Osteoblast (primary cell): ENCODE measurements at places on chromosomes 4 and X. TPM values are rescaled to one million over a fixed set of nuclear protein-coding genes. Genes with fewer than 3 reads are reported as not detected.

DNA sequence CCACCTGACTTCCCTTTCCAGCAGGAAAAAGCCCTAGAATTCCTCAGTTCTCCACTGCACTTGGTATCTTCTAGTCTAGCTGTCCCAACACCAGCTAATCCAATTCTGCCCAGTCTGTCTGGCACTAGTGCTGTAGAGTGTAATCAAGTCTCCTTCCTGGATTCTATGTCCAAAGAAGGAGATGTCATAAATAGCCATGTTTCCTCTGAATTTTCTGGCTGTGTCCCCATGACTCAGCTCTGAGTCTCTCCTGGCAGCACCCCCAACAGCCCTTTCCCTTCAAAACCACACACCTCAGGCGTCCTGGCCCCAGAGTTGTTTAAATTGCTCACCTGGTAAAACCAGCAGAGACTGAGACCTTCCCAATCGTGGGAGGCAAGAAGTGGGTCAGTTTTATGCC is 197.2 kb downstream of the GRXCR1 start:
- peak; percentile 3 for DNase-seq

DNA sequence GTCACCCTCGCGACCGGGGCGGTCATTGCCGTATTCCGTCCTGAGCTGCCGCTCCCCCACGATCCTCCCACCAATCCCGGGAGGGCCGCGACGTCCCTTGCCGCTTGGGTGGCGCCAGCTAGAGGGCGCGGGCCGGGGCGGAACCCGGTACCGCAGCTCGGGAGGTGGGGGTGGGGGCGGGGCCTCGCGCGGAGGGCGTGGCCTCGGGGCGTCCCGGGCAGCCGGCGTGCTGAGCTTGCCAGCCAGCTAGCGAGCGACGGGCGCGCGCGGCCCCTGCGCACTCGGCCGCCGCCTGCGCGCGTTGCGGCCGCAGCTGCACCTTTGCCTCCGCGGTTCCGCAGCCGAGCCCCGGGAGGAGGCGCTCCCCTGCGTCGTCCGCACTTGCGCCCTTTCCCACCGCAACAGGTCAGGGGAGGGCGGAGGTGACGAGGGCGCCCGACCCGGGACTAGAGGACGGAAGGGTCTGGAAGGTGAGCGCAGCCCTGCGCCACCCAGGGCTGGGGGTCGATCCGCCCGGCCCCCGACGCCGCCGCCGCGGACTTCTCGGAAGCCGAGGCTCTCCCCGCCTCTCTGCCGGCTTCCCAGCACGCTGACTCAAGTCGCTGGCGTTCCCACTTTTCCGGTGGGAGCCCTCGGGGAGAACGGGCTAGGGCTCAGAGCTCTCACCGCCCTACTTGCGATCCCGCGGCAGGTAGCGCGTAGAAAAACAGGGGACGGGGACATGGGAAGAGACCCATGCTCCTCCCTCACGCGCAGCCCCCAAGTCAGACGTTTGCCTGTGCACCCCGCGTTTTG is at the start of gene AFF1:
Gene AFF1 (plus strand): TSS at position 241 of the 795 bp plus-strand sequence. CDS start 13,523 bp downstream, outside the sequence.
- DNase-seq: peak; percentile 97

GRCh38 chrX:22063284-22063683 is 31.2 kb downstream of the PHEX start:
- no peak for DNase-seq

- peak; percentile 19 for DNase-seq
These were observed 9.5 kb downstream of the HHIP start for GRCh38 chr4:144655491-144655890.

DNA sequence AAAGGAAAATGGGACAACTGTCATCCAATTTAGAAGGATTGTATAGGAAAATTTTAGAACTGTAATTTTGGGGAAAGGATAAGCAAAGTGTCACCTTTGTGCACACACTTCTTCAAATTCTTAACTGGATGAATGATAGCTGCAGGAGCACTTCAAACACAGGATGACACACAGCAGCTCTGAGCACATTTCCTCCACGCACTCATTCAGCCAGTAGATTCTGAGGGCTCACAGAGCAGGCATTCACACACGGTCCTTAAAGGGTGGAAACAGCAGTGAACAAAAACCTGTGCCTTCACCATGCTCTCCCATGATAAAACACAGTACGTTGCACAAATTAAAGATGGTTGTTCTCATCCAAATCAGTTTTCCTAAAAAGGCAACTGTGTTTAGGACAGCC is 38.5 kb upstream of the KLF3 start:
- DNase-seq: no peak

DNA sequence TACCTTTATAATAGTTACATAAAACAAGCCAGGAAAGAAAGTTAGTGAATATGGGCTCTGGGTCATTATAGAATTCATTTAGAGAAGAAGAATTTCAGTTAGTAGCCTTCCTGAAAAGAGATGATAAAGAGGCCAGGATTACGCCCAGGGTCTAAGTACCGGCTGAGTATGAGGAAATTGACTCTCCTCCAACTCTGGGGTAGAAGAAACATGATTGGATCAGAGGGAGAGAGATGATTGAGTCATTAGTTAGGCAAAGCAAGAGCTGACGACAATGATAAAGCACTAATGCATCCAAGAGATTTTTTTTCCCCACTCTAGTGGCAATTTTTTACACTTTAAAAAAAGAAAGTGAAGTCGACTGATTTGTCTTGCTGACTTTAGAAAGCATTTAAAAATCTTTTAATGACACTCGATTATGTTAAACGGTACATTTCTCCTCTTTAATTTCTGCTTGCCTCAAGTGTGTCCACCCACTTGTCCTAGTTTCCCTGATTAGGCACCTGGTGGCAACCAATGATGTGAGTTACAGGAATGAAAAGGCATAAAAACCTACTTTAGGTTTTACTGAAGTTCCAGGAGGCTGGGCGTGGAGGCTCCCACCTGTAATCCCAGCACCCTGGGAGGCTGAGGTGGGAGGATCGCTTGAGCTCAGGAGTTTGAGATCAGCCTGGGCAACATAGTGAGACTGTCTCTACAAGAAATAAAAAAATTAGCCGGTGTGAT is 37.3 kb upstream of the IGFBP7 start:
- DNase-seq: peak; percentile 76

DNA sequence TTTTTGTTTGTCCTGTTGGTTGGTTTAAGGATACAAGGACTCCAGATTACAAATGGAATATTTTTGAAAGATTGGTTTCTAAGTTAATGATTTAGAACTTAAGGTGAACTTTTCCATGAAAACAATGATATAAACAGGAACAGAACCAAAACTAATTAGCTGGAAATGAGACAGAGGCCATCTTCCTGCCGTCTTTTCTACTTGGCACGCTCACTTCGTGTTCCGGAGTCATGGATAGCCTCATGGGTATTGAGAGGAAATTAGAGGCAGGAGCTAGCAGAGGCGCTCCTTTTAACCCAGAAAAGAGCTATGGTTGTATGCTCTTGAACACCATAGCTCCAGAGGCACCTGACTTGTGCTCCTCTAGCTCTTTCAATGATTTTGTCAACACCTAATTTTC is 2.4 kb downstream of the FAM241A start:
- DNase-seq: peak; percentile 86

DNA sequence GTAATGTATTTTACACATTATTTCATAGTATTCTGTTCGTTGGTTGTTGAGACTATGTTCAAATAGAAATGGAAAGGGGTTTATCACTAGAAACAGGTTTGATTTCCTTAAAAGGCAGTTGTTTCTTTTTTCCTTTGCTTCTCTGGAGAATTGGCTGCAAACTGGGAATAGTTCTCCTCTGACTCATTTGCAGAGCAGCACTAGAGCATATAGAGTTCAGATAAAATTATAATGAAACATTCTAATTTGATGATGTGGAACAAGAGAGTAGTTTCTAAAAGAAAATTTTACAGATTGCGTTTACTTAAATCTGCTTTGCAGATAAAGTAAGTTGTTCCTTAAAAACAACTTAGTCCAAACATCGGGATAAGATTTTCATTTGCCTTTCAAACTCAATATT is 29.7 kb downstream of the SYNPO2 start:
- DNase-seq: peak; percentile 11

- no peak for DNase-seq
These were observed 21.4 kb downstream of the GAB3 start for GRCh38 chrX:154729439-154729838.

DNA sequence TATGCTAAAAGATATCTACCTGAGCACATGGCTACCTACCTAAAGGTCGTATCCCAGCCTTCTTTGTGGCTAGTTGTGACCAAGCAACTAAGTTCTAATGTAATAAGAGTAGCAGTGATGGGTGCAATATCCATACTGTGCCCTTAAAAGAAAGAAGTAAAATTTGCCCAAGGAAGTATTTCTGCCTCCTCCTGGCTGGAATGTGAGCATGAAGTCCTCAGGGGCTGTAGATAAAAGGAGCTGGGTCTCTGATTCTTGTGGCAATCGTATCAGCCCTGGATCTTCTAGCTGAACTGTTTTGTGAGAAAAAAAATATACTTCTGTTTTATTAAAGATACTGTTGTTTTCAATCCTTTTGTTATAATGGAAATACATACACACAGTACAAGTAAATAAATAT is 217.4 kb downstream of the GPAT3 start:
- no peak for DNase-seq

Gene ZNF630
- total RNA-seq: 0.72 and 2.1 TPM in 2 replicates
